HT1080 (cell line): ENCODE measurements at places on chromosomes 5 and 9. TPM values are rescaled to one million over a fixed set of nuclear protein-coding genes. Genes with fewer than 3 reads are reported as not detected.
A peak's percentile ranks its signal among the peaks of the same experiment; 100 is the strongest.

- no peak for DNase-seq
Measured at GRCh38 chr5:162852134-162852533, 585.3 kb upstream of the CCNG1 start.

GRCh38 chr9:78592811-78593210, 295.9 kb downstream of the PSAT1 start:
- peak; percentile 14 for DNase-seq

GRCh38 chr9:14533867-14534640, 159.2 kb downstream of the ZDHHC21 start:
- DNase-seq: no peak

- DNase-seq: no peak
Measured at GRCh38 chr9:518540-518939, 303.9 kb downstream of the DOCK8 start.

DNA sequence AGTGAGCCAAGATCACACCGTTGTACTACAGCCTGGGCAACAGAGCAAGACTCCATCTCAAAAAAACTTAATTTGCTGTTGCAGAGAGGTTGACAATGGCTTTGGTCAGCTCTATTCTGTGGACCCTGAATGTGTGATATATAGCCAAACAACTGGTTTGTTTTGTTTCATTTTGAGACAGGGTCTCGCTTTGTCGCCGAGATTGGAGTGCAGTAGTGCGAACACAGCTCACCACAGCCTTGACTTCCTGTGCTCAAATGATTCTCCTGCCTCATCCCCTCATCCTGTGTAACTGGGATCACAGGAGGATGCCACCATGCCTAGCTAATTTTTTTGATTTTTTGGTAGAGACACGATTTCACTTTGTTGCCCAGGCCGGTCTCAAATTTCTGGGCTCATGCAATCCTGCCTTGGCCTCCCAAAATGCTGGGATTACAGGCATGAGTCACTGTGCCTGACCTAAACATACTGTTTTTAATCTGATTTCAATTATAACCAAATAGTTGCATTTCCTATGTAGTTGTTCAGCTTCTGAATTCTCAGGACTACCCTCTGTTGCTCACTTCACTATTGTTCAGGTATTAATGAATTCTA, 9.8 kb downstream of the RNF183 start:
- no peak for DNase-seq

DNA sequence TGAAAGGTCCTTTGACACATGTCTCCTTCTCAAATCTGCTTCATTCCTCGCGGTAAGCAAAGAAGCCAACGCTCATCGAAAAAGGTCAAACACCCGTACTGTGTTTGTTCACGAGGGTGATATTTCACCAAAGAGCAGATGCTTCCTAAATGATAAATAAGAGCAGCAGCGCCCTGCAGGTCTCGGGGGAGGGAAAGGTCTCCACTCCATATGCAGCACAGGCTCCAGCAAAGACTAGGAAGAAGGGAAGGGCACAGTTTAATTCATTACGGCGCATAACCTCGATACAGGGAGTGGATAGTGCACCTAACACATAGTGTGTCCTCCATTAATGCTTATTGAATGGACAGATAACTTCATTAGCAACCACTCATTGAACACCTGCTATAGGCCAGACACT, 593.3 kb downstream of the CDK5RAP2 start:
- DNase-seq: no peak

- peak; percentile 77 for DNase-seq
Measured at GRCh38 chr5:148794729-148795561, 31.5 kb upstream of the ADRB2 start.

DNA sequence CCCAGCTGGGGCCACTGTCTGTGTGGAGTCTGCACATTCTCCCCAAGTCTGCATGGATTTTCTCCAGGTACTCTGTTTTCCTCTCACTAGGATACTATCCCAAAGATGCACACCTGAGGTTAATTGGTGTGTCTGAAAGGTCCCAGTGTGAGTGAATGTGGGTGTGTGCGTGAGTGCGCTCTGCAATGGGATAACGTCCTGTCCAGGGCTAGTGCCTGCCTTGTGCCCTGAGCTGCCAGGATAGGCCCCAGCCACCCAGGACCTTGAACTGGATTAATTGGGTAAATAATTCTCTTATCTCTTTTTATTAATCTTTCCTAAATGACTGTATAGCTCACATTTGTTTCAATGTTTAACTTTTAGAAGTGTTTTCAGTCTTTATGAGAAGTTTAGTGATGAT, 11.5 kb upstream of the PANK3 start:
- no peak for DNase-seq

GRCh38 chr9:89497257-89497963, 503 bp downstream of the SEMA4D start:
- DNase-seq: no peak

GRCh38 chr5:172933238-172933637, 26.0 kb upstream of the RPL26L1 start:
- no peak for DNase-seq

DNA sequence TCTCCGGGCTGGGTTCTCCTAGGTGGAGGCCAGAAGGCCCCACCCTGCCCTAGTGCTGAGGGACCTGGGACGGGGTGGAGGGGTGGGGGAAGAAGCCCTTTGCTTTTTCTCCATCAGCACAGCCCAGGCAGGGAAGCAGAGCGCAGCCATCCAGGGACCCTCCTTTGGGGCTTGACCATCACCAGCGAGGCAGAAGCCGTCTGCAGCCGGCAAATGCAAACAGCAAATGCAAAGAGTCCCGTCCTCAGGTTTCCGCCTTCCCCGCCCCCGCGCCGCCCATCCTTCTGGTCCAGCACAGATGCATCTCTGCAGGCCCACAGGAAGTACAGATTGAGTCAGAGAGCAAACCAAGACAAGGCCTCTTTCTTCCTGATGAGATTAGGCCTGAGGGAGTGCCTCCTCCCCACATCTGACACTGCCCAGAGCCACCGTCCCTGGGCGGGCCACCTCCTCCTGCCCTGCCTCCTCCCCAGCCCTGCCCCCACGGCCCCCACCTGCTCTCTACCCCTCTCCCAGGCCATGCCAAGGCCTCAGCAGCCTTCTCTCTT, 23.4 kb downstream of the CORO2A start:
- DNase-seq: peak; percentile 96

DNA sequence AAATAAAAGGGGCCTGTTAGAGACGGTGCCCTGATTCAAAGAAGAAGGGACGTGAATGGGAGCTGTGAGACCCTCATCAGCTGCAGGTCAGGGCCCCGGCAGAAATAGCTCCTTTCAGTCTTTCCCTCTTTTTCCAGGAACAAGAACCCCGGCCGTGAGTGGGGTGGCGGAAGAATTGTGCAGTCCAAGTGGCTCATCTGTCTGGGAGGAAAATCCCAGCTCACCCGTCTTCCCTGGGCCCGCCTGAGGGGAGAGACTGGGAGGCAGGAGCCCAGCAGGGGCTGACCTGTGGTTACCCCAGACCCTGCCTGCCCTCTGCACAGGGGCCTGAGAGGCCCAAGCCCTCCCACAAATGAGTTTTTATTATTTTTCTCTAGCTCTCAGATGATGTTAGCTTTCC, 24.8 kb upstream of the CSF1R start:
- no peak for DNase-seq

GRCh38 chr5:173729079-173729765, 112.8 kb upstream of the BOD1 start:
- no peak for DNase-seq

GRCh38 chr9:127308652-127309434, 44.3 kb downstream of the GARNL3 start:
- no peak for DNase-seq

- DNase-seq: no peak
Measured at GRCh38 chr5:140341591-140341990, 4.8 kb downstream of the HBEGF start.

- no peak for DNase-seq
Measured at GRCh38 chr9:80883826-80884579, 805.3 kb downstream of the TLE1 start.

- DNase-seq: no peak
Measured at GRCh38 chr5:156836846-156837245, 13.2 kb upstream of the PPP1R2B start.

- DNase-seq: peak; percentile 15
Measured at GRCh38 chr5:103232393-103232999, 26.1 kb upstream of the MACIR start.

DNA sequence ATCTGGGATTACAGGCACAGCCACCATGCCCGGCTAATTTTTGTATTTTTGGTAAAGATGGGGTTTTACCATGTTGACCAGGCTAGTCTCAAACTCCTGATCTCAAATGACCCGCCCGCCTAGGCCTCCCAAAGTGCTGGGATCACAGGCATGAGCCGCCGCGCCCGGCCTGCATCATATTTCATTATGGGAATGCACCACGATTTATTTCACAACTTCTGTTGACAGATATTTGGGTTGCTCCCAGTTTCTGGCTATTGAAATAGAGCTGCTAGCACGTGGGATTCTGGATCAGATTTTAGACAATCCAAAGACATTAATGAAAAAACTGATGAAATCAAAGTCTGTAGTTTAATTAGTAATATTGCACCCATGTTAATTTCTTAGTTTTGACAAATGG, 48.4 kb upstream of the FUBP3 start:
- no peak for DNase-seq

GRCh38 chr9:87359958-87360601, 137.6 kb upstream of the DAPK1 start:
- no peak for DNase-seq

GRCh38 chr9:129547063-129547462, 73.8 kb downstream of the C9orf50 start:
- no peak for DNase-seq

DNA sequence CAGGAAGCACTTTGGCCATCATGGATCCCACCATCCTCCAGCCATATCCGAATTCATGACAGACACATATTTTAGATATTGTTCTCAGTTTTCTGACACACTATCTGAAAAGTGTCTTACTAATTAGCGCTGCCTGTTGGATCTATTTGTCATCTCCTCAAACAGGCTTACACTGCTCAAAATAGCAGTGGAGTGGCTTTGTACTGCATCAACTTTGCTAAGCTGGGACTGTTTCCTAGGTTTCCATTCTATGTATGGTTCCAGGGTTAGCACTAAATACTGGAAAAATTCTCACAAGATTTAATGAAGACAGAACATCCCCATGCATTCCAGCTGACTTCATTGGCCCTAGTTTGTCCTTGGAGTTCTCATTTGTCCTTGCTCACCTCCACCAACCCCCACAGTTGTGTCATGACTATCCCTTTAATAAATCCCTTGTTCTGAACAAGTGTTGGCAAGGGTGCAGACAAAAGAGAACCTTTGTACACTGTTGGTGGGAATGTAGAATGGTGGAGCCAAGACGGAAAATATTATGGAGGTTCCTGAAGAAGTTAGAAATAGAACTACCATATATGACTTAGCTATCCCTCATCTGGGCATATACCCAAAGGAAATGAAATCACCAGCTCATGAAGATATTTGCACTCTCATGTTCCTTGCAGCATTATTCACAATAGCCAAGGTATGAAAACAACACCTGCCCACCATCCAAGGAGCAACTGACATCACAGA, 136.5 kb upstream of the RAI14 start:
- peak; percentile 62 for DNase-seq

- DNase-seq: no peak
Measured at GRCh38 chr5:35342664-35343063, 112.4 kb upstream of the PRLR start.

- peak; percentile 93 for DNase-seq
Measured at GRCh38 chr9:70053864-70054263, 10.2 kb downstream of the MAMDC2 start.

DNA sequence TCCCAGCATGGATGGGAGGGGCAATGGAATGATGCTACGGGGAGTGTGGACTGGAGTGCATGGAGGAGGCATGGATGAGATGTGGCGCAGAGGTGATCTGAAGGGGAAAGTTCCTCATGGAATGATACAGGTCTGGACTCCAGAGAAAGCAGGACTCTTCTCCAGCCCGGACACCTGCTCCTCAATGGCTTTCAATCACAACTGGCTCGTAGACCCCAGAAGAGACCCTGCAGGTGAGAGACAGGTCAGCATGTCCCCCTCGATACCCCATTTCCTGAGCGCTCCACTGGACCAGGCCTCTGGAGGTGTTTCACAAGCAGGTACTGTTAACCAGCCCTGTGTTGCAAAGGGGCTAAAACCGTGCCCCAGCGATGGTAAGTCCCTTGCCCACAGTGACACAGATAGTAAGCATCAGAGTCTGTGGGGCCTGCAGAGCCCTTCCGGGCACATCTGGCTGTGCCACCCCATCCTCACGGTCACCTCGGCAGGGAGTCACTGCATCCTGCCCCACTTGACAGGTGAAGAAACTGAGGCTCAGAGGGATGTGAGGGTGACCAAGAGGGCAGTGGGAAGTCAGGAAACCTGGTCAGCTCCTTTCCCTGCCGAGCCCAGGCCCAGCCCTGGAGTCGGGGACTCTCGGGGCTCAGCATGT, 5.5 kb upstream of the DPM2 start:
- no peak for DNase-seq

GRCh38 chr5:21862986-21863385, 990.2 kb downstream of the CDH12 start:
- DNase-seq: no peak

DNA sequence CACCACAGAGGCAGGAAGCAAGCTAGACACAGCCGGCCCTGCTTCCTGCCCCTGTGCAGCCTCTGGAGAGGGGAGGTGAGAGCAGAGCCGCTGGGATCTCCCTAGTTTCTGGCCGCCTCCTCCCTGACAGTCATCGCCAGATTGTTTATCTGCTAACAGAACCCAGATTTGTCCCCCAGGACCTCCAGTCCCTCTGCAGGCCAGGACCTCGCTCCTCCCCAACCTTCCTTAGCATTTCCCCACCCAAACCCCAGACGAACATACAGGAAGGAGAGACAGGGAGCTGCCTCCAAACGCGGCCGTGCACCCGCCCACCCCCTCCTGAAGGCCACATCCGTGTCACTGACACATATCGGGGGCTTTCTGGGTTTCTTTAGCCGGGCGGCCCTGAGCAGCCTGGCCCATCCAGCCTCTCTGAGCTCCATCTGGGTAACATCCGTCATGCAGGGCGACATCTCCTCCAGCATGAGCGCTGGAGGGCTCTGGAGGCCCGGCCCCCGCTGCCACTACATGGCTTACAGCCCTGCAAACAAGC, 47.5 kb downstream of the DBH start:
- no peak for DNase-seq

GRCh38 chr5:173334808-173335207, 6.6 kb upstream of the STC2 start:
- DNase-seq: no peak

GRCh38 chr5:149775785-149776184, 45.7 kb downstream of the PPARGC1B start:
- no peak for DNase-seq

- DNase-seq: no peak
Measured at GRCh38 chr5:174319551-174319950, 274.0 kb downstream of the NSG2 start.

The CCNI2 gene
- not detected in 2 replicates for total RNA-seq

The GFPT2 gene
- total RNA-seq: 105 and 112 TPM in 2 replicates

The IRF1 gene
- 6.3 and 13.6 TPM in 2 replicates for total RNA-seq

The SLC45A2 gene
- total RNA-seq: not detected in 2 replicates

The HSD17B3 gene
- 0.37 TPM in 1 of 2 replicates, not detected in the other for total RNA-seq

The PHF24 gene
- total RNA-seq: not detected in 2 replicates

The MAMDC2 gene
- total RNA-seq: 0.17 and 0.37 TPM in 2 replicates

The IL5 gene
- total RNA-seq: not detected in 2 replicates

The LCN15 gene
- total RNA-seq: not detected in 2 replicates

The RAB3C gene
- not detected in 2 replicates for total RNA-seq

The FBP2 gene
- not detected in 2 replicates for total RNA-seq
